ENCODE measurements at places on chromosomes 1 and 21. TPM values are rescaled to one million over a fixed set of nuclear protein-coding genes. Genes with fewer than 3 reads are reported as not detected.

The IL10 gene
- total RNA-seq: not detected

The PRR9 gene
- total RNA-seq: not detected

The PRAMEF4 gene
- not detected for total RNA-seq

GRCh38 chr1:221718381-221719277 lies 23.3 kb downstream of the DUSP10 start:
- H3K4me1 ChIP-seq: no peaks in the 10 kb centered on the region
- no peaks in the 10 kb centered on the region for H3K36me3 ChIP-seq
- H3K27ac ChIP-seq: no peak overlapping the region
- no peak for DNase-seq
- no peak overlapping the region for H3K4me3 ChIP-seq

The BSND gene
- not detected for total RNA-seq

DNA sequence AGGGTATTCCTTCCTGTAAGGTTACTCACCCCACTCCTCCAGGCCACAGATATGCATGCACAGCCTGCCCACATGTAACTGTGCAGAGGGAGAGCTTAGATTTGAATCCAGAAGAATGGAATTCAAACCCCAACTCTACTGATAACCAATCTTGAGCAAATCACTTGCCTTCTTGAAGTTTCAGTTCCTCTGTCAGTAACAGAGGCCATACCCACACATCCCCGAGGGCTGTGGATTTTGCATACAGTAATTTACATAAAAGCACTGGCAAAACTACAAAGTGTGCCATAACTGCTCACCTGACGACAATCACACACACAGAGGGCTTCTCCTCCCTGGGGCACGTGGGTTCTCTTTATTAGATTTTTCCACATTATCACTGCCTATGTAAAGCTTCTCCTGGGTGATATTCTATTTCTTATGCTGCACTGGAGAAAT lies 18.6 kb downstream of the CD247 start:
- no peak for DNase-seq
- H3K4me3 ChIP-seq: no peak overlapping the region
- no peaks in the 10 kb centered on the region for H3K36me3 ChIP-seq

The VSIG8 gene
- not detected for total RNA-seq

- H3K4me1 ChIP-seq: no peaks in the 10 kb centered on the region
- H3K27ac ChIP-seq: no peak overlapping the region
- H3K4me3 ChIP-seq: no peak overlapping the region
Observed at GRCh38 chr1:217907504-217907903, 276.4 kb downstream of the SPATA17 start.

The EDN2 gene
- not detected for total RNA-seq

- peak; percentile 89 for DNase-seq
- H3K36me3 ChIP-seq: peaks cover 14% of the 10 kb centered on the region
- peak overlapping the region; percentile 63 for H3K27ac ChIP-seq
Observed at GRCh38 chr1:43934101-43934985, 742 bp downstream of the ARTN start.

The LIPI gene
- total RNA-seq: 123 TPM

DNA sequence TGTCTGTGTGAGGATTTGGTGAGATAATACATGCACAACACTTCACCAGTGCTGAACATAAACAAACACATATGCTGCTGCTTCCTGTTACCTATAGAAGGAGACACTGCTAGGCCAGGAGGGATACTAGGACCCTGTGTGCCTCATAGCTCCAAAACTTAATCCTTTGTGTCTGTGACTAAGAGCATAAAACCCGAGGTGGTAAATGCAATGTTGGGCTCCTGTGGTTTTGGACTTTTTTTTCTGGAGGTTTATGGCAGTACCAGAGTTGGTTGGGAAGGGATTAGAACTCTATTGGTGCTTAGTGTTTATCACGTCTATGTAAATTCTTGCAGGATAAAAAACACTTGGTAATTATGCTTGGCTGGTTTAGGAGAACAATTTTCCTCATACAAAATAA lies 122.9 kb downstream of the NUF2 start:
- peaks cover 6% of the 10 kb centered on the region for H3K4me1 ChIP-seq
- no peak overlapping the region for H3K27ac ChIP-seq
- H3K4me3 ChIP-seq: no peak overlapping the region
- no peaks in the 10 kb centered on the region for H3K36me3 ChIP-seq
- peak; percentile 35 for DNase-seq

GRCh38 chr1:79827446-79827845 lies 820.9 kb upstream of the ADGRL4 start:
- H3K27ac ChIP-seq: no peak overlapping the region
- H3K36me3 ChIP-seq: no peaks in the 10 kb centered on the region
- H3K4me3 ChIP-seq: no peak overlapping the region
- H3K27me3 ChIP-seq: no peaks in the 10 kb centered on the region
- peaks cover 6% of the 10 kb centered on the region for H3K4me1 ChIP-seq

GRCh38 chr1:225809842-225810578 lies at the start of gene EPHX1:
Gene EPHX1, plus strand, starts transcription at chr1:225810124. Its CDS starts 18,606 bp downstream, at chr1:225828730.
- peak; percentile 94 for DNase-seq
- peak within 1 kb of the TSS; percentile 62 for H3K27ac ChIP-seq
- H3K4me3 ChIP-seq: peak within 1 kb of the TSS; percentile 63

DNA sequence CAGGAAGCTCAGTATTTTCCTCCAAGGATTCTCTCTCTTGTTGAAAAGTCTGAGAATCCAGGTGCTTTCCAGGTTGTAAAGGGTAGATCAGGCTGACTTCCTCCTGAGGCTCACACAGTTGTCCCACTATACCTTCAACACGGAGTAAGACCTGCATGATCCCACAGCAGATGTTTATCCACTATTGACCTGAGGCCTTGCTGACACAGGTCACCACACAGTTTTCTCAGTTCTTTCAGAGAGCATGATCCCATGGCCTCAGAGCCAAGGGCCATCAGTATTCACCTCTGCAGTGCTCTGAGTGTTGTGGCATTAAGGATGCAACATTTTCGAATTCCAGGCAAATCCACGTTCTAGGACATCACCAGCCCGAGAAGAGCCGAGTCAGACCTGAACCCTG lies 60.5 kb upstream of the ABCD3 start:
- H3K4me3 ChIP-seq: no peak overlapping the region
- peaks cover 3% of the 10 kb centered on the region for H3K27me3 ChIP-seq
- no peak for DNase-seq
- no peak overlapping the region for H3K27ac ChIP-seq

DNA sequence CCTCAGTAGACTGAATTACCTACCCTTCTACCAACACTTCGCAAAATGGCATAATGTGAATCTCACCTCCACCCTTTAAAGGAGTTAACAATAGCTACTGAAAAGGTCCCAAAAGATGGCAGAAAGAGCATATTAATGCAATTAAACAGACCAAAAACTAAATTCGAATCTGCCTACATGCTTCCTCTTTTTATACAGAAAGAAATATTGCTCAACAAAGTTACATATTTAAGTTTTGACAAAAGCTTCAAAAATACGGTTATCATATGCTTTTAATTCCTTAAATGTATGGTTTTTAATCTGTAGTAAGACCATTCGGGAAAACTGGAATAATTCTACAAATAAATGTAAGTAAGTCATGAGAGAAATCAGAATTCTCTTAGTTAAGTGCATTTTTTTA lies 2.2 kb downstream of the APP start:
- DNase-seq: no peak
- no peaks in the 10 kb centered on the region for H3K27me3 ChIP-seq
- peak overlapping the region; percentile 41 for H3K27ac ChIP-seq

The BRWD1 gene
- total RNA-seq: 36.2 TPM

The ANGPTL3 gene
- not detected for total RNA-seq
